ENCODE measurements at places on chromosomes 6 and 20.
A peak's percentile ranks its signal among the peaks of the same experiment; 100 is the strongest.

DNA sequence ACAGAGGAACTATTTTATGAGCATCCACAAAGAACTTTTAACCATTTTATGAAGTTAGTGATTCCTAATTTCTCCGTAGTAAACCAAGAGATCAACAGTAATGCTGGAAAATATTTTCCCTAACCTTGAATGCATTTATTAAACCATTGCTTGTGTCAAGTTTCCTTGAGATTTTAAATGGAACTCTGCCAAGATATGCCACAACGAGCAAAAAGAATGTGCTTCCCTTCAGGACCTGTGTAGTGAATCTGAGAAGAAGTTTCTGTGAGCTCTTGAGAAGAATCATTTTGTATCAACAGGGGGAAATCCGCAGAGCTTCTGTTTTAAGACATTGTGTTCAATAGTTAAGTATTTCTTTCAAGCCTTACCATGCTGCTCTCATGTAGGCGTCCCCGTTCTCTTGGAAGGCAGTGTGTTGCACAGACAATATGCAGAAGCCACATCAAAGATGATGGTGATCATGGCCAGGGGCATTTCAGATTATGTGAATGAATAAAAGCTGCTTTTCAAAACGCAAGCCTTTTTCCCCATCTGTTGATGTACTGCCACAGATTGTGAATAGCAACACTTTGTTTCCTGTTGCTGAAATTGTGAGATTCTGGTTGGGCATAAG lies 439.8 kb downstream of the BMP2 start:
- no peaks in the 10 kb centered on the region for H3K36me3 ChIP-seq
- H3K4me1 ChIP-seq, result no peaks in the 10 kb centered on the region
- DNase-seq, result no peak

GRCh38 chr6:47126647-47127391 lies 84.7 kb upstream of the ADGRF1 start:
- DNase-seq, result no peak
- H3K27ac ChIP-seq, result no peak overlapping the region
- H3K4me3 ChIP-seq, result no peak overlapping the region
- H3K36me3 ChIP-seq, result no peaks in the 10 kb centered on the region

DNA sequence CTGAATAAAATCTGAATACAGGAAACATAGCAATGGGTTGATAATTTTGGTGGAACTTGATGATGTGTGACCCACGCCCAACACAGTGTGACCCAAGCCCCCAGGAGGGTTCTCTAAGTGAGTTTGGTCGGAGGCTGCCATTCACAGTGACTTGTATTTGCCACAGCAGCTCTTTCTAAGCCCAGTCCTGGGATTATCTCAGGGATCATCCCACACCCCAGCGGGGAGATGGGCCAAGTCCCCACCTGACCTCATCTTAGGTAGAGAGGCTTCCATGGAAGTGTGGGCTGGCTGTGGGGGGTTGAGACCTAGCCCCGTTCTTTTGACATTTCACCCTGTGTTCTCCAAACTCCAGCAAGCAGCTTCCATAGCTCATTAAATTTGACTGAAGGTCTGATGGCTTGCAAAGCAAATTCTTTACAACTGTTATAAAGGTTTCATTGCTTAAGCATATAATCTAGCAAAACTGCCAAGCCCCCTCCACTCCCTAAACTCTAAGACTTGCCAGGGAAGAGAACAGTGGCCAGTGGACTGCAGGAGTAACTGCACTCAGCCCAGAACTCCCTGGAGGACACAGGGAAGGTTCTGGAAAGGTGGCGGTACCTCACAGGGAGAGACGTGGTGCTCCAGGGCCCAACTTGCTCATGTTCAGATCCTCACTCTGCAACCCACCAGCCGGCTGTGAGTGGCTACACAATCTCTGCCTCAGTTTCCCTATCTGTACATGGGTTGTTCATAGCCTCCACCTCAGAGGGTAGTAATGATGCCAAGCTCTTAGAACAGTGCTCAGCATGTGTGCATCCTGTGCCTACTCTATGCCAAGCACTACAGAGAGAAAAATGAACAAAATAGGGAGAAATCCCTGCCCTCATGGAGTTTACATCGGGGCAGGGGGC lies 1.0 kb upstream of the PCK1 start:
- H3K36me3 ChIP-seq, result no peaks in the 10 kb centered on the region
- no peak for DNase-seq
- no peak overlapping the region for H3K4me3 ChIP-seq
- H3K27me3 ChIP-seq, result peaks cover 50% of the 10 kb centered on the region
- no peaks in the 10 kb centered on the region for H3K4me1 ChIP-seq
- H3K27ac ChIP-seq, result no peak overlapping the region

- no peaks in the 10 kb centered on the region for H3K27me3 ChIP-seq
- DNase-seq, result peak; percentile 2
- no peak overlapping the region for H3K4me3 ChIP-seq
- H3K36me3 ChIP-seq, result peaks cover 16% of the 10 kb centered on the region
- H3K27ac ChIP-seq, result no peak overlapping the region
These were observed 10.8 kb downstream of the ASXL1 start for GRCh38 chr20:32368925-32369324.

GRCh38 chr6:50829898-50830444 lies 11.3 kb downstream of the TFAP2B start:
- H3K27ac ChIP-seq, result no peak overlapping the region
- H3K4me3 ChIP-seq, result no peak overlapping the region
- peaks cover 34% of the 10 kb centered on the region for H3K27me3 ChIP-seq
- no peaks in the 10 kb centered on the region for H3K4me1 ChIP-seq
- no peaks in the 10 kb centered on the region for H3K36me3 ChIP-seq

DNA sequence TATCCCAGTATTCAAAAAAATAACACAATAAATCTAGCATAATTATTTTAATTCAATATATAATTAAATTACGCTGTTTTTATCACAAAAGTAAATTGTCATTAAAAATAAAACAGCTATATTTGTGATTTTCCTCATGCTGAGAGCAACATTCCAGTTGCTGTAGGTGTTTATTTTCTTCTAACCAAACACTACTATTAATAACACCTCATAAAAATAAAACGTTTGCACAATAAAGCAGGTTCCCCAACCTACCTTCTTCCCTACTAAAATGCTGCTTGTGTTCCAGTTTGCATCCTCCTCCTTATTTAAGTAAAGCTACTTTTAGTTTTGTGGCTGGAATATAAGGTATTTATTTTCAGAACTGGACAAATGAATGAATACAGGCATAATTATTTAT lies 108.2 kb upstream of the LGSN start:
- no peak overlapping the region for H3K27ac ChIP-seq
- no peak for DNase-seq
- H3K4me1 ChIP-seq, result no peaks in the 10 kb centered on the region
- H3K36me3 ChIP-seq, result no peaks in the 10 kb centered on the region
- peaks cover 4% of the 10 kb centered on the region for H3K27me3 ChIP-seq

GRCh38 chr20:53570446-53571276 lies 23.0 kb downstream of the ZNF217 start:
- H3K4me3 ChIP-seq, result no peak overlapping the region
- no peaks in the 10 kb centered on the region for H3K27me3 ChIP-seq
- H3K27ac ChIP-seq, result no peak overlapping the region
- DNase-seq, result no peak

- peak overlapping the region; percentile 16 for H3K27ac ChIP-seq
- H3K36me3 ChIP-seq, result no peaks in the 10 kb centered on the region
- DNase-seq, result peak; percentile 81
- H3K27me3 ChIP-seq, result no peaks in the 10 kb centered on the region
- peaks cover 5% of the 10 kb centered on the region for H3K4me1 ChIP-seq
These were observed 25.6 kb upstream of the FUCA2 start for GRCh38 chr6:143536866-143537691.

DNA sequence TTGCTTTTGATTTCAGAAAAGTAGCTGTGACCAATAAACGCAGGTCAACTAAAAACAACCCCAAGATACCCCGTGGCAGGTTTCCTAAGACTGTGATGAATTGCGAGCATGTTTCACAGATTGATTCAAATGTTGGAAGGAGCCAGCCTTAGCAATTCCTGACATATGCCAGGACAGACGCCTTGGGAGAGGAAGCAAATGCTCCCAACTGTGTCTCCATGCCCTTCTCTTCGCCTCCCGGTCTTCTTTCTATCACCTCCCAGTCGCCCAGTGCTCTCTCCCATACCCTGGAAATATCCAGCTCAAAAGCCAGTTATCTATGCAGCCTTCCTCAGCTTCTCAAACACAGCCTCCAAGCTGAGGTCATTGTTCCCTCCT lies 32.0 kb downstream of the KIAA0319 start:
- peaks cover 13% of the 10 kb centered on the region for H3K27me3 ChIP-seq
- DNase-seq, result no peak
- no peaks in the 10 kb centered on the region for H3K36me3 ChIP-seq

DNA sequence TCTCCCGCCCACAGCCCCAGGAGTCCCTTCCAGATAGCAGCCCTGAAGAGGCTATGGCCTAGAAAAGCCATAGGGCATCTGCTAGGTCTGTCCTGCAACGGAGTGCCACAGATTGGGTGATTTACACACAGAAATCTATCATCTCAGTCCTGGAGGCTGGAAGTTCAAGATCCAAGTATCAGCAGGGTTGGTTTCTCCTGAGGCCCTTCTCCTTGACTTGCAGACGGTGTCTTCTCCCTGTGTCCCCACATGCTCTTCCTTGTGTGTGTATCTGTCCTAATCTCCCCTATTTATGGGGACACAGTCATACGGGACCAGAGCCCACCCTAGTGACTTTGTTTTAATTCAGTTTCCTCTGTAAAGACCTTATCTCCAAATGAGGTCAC lies 15.3 kb downstream of the FOXF2 start:
- H3K4me3 ChIP-seq, result no peak overlapping the region
- H3K36me3 ChIP-seq, result no peaks in the 10 kb centered on the region
- H3K27ac ChIP-seq, result no peak overlapping the region
- no peaks in the 10 kb centered on the region for H3K27me3 ChIP-seq
- no peaks in the 10 kb centered on the region for H3K4me1 ChIP-seq

DNA sequence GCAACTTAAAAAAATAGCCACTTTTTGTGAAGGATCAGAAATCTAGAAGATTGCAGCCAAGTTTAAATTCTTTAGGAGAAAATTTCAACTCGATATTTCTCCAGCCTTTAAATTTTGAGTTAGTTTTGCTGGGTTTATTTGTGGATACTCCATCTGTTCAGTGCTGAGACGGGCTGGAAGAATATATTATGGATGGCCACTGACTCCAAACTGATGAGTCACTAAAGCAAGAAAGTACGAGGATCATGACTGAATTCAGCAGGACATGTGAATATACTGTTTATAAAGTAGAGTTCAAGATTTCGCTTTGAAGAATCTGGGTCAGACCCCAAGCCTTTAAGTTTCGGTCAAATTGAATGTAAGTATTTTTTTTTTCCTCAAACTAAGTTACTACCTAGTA lies 199.5 kb downstream of the ADGRB3 start:
- no peaks in the 10 kb centered on the region for H3K36me3 ChIP-seq
- H3K4me3 ChIP-seq, result no peak overlapping the region
- H3K4me1 ChIP-seq, result no peaks in the 10 kb centered on the region
- no peak overlapping the region for H3K27ac ChIP-seq
- no peaks in the 10 kb centered on the region for H3K27me3 ChIP-seq

DNA sequence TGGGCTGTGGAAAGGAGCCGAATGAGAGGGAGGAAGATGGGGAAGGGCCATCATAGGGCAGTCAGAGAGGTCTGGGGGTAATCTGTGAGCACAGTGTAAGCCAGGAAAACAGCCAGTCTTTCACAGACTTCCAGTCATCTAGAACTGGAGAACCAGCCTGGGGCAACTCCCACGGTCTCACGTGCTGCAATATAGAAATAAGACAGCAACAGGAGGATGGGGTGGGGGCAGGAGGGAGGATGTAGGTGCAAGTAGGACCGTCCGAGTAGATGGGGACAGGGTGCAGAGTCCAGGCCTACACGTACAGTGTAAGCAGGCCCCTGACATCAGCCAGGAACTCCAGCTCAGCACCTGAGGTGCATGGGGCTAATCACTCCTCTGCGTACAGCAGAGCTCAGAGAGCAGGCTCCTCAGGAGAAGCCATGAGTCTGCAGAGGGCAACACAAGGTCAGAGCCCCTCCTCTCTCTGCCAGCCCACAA lies 58.2 kb upstream of the TNFAIP3 start:
- no peaks in the 10 kb centered on the region for H3K36me3 ChIP-seq
- H3K4me1 ChIP-seq, result peaks cover 21% of the 10 kb centered on the region
- H3K27ac ChIP-seq, result no peak overlapping the region
- H3K27me3 ChIP-seq, result no peaks in the 10 kb centered on the region
- H3K4me3 ChIP-seq, result no peak overlapping the region

GRCh38 chr6:69774740-69775584 lies 21.8 kb downstream of the LMBRD1 start:
- H3K4me1 ChIP-seq, result no peaks in the 10 kb centered on the region
- H3K36me3 ChIP-seq, result no peaks in the 10 kb centered on the region
- no peak overlapping the region for H3K4me3 ChIP-seq
- DNase-seq, result no peak

- H3K27me3 ChIP-seq, result no peaks in the 10 kb centered on the region
- DNase-seq, result no peak
- no peaks in the 10 kb centered on the region for H3K36me3 ChIP-seq
- H3K4me3 ChIP-seq, result peak overlapping the region; percentile 81
These were observed 92.6 kb upstream of the PRDM1 start for GRCh38 chr6:105993341-105994117.

Data from GM23248 (cell line).